ENCODE measurements at places on chromosomes 16 and 17.

- DNase-seq = no peak
Measured at GRCh38 chr17:16507918-16508533, 16.0 kb upstream of the LRRC75A start.

- DNase-seq = no peak
Measured at GRCh38 chr17:9729735-9730420, 61.5 kb downstream of the DHRS7C start.

DNA sequence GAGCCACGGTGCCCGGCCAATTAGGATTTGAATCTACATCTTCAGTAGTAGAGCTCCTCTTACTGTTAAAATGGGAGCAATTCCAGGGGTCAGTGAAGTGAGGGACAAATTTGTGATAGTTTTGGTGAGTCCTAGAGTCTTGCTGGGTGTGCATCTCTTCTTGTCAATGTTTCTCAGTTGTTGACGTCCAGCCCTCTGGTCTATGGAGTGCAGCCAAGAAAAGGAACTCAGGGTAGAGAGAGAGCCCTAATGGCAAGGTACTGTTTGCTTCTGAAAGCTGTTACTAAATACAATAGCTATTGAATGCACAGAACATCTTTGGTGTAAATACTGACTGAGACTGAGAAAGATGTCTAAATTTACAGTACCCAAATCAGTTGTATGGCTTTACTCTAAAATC lies 282.5 kb upstream of the SALL1 start:
- DNase-seq = no peak

- DNase-seq = no peak
Measured at GRCh38 chr17:46984892-46985291, 5.8 kb upstream of the RPRML start.

GRCh38 chr17:37818689-37819088 lies 73.8 kb upstream of the HNF1B start:
- DNase-seq = no peak

GRCh38 chr16:31064882-31065461 lies 9.1 kb downstream of the ZNF668 start:
- DNase-seq = no peak

DNA sequence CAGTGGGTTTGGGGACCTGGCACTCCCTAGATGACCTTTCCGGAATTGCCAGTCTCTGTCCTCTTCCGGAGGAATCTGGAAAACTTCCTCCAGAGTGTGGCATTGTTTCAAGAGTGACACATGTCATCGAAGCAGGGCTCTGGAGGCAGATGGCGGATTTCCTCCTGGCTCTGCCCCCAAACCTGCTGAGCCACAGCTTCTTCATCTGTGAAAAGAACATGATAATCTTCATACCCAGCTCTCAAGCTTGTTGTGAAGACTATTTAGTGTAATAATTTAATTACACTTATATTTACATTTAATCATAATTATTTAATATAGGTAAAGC lies 19.7 kb upstream of the TEX2 start:
- DNase-seq = no peak

- no peak for DNase-seq
Measured at GRCh38 chr16:2165861-2166260, 10.3 kb downstream of the TRAF7 start.

Data from activated naive CD4-positive, alpha-beta T cell treated with anti-CD3 and anti-CD28 coated beads, Interleukin-2, amount 50 U/mL, for 16 hours (primary cell).